ENCODE measurements at places on chromosomes 5 and 9.

GRCh38 chr5:123444016-123444415 lies 20.8 kb upstream of the CEP120 start:
- no peak for DNase-seq

DNA sequence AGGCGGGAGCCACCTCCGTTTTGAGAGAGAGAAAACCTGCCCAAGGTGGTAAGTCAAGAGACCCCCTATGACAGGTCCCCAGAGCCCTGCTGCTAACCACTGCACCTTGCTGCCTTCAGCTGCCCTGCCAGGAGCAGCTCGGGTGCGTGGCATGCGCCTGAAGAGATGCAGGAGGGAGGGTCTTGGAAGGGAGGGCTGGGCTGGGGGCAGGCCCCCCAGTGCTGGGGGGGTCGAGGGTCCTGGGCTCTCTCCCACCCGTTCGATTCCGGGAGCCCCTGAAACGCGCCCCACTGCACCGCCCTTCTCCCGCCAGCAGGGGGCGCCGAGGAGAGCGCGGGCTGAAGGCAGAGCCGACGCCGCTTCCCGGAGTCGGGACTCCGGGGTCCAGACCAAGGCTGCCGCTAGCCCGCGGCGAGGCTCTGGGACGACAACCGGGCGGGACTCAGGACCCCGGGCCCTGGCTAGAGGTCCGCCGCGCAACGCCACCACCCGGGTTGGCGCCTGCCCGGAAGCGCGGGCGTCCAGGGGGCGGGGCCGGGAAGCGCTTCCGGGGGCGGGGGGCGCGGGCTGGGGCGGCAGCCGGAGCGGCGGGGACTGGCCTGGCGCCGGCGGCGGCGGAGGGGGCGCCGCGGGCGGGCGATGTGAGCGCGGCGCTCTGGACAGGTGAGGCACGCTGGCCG lies at the start of gene ZBTB34:
TSS of gene ZBTB34 (plus strand) at position 563 of the 680 bp plus-strand sequence. CDS start 18,761 bp downstream, outside the sequence.
- DNase-seq = no peak

- DNase-seq = no peak
Measured at GRCh38 chr5:65695162-65695755, 26.6 kb downstream of the SGTB start.

DNA sequence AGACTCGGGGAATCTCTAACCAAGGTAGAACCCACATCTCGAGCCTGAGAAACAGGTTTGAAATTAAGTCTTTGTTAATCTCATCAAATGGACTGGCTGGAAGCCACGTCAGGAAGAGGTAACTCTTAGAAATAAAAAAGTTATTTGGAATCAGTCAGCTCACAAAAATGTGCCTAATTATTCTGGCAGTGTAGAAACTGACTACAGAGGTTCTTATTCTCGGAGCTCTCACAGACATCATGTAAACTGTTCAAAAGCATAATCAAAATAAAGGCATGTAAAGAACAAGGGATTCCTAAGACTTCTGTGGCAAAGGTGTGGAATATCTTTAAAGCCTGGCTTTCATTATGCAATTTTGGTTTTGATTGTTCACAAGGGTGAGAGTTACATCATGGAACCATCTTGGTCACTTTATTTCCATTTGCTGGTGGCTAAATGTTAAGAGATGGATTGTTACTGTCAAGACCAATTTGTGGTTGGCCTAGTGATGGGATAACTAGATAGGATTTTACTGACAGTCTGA lies 85.1 kb downstream of the OTULIN start:
- no peak for DNase-seq

DNA sequence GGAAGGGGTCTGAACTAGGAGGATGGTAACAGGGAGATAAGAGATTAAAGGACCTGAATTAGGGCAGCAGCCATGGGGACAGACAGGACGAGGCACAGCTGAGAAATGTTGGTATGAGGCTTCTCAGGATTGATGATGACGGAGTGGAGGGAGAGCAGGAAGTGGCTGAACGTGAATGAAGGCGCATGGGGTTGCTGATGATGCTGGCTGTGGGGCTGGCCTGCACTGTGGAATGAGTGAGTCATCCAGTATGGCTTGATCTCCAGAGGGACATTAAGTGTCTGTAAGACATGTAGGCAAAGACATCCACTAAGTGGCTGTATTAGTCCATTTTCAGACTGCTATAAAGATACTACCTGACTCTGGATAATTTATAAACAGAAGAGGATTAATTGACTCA lies 256.4 kb downstream of the ICE1 start:
- no peak for DNase-seq

DNA sequence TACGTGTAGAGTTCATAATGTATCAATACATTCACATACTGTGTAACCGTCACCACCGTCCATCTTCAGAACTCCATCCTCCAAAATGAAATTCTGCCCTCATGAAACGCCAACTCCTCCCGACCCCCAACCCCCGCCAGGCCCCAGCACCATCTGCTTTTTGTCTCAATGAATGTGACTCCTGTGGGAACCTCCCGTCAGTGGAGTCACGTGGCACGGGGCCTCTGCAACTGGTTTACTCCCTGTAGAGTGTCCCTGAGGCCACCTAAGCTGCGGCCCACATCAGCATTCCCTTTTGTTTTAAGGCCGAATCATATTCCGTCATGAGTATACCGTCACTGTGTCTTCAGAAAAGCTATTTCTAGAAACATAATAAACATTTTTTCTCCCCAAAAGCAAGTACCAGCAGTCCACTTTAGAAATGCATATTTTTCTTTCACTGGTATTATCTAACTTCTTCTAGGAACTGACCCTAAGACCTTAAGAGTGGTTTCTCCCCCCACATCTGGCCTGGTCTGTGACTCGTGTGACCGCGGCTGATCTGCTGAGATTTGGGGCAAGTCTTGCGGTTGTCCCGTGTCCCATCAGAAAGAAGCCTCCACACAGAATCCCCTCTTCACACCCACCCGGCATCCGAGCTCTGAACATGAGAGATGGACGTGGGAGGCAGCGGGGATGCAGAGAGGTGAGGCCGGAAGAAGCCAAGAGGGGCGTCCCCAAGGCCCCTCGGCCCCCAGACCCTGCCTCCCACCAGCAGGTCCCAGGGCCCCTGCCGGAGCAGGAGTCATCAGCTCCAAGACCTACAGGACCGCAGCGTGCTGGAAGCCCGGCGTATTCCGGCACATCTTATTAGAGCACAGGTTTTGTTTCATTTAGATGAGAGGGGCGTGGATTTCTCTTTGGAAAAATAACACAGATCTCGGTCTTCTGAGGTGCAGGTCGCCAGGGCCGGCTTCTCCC lies 38.3 kb downstream of the SLC6A3 start:
- DNase-seq = no peak

DNA sequence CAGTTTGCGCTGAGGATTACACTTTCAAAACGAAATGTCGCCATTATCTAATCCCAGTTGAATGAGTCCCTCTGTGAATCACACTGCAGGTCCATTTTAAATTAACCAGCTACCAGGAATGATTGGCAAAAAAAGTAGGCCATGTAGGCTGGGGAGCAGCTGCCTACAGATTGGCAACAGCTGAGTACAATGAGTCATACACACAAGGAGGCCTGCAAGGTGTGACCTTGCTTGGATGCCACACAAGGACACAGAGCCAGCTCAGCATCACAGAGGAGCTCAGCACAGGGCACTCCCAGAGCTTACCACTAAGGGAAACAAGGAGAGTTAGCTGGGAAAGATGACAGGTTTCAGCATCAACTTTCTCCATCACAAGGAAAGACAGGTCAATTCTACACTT lies 12.9 kb downstream of the HAVCR1 start:
- DNase-seq = no peak

DNA sequence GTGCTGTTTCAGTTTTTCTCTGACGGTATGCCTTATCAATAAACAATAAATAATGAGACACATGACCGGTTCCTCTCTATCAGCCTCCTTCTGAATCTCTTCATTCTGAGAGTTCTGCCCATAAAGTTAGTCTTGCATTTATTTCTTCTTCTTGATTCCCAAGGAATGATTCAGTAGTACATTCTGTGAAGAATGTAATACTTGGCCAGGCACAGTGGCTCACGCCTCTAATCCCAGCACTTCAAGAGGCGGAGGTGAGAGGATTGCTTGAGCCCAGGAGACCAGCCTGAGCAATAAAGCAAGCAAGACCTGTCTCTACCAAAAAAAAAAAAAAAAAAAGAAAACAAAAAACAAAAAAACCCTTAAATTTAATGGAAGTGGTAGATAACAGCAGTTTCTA lies 53.9 kb downstream of the PAM start:
- no peak for DNase-seq

DNA sequence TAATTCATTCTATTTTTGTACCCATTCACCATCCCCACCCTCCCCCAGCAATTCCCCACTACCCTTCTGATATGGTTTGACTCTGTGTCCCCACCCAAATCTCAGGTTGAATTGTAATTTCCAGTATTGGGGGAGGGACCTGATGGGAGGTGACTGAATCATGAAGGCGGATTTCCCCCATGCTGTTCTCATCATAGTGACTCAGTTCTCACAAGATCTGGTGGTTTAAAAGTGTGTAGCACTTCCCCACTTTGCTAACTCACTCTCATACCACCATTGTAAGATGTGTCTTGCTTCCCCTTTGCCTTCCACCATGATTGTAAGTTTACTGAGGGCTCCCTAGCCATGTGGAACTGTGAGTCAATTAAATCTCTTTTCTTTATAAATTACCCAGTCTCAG lies 25.9 kb upstream of the TESK1 start:
- DNase-seq = no peak
